ENCODE measurements at places on chromosomes 5 and 9.

- no peaks in the 10 kb centered on the region for H3K27me3 ChIP-seq
- H3K27ac ChIP-seq: no peak overlapping the region
- no peak for DNase-seq
- no peak overlapping the region for H3K4me3 ChIP-seq
- H3K4me1 ChIP-seq: no peaks in the 10 kb centered on the region
- H3K36me3 ChIP-seq: no peaks in the 10 kb centered on the region
Measured at GRCh38 chr5:139822553-139823425, 27.2 kb downstream of the PSD2 start.

GRCh38 chr9:29176231-29176630 lies 1603.0 kb upstream of the C9orf72 start:
- no peak overlapping the region for H3K27ac ChIP-seq
- no peak for DNase-seq
- H3K36me3 ChIP-seq: no peaks in the 10 kb centered on the region
- no peak overlapping the region for H3K4me3 ChIP-seq

GRCh38 chr5:142870532-142871362 lies 100.6 kb downstream of the ARHGAP26 start:
- H3K4me1 ChIP-seq: peaks cover 77% of the 10 kb centered on the region
- H3K36me3 ChIP-seq: no peaks in the 10 kb centered on the region
- H3K27me3 ChIP-seq: no peaks in the 10 kb centered on the region
- peak; percentile 59 for DNase-seq
- H3K27ac ChIP-seq: peak overlapping the region; percentile 62
- H3K4me3 ChIP-seq: no peak overlapping the region

- no peak overlapping the region for H3K27ac ChIP-seq
- H3K27me3 ChIP-seq: no peaks in the 10 kb centered on the region
- no peaks in the 10 kb centered on the region for H3K36me3 ChIP-seq
- no peak for DNase-seq
Measured at GRCh38 chr5:173789031-173789920, 98.9 kb upstream of the CPEB4 start.

DNA sequence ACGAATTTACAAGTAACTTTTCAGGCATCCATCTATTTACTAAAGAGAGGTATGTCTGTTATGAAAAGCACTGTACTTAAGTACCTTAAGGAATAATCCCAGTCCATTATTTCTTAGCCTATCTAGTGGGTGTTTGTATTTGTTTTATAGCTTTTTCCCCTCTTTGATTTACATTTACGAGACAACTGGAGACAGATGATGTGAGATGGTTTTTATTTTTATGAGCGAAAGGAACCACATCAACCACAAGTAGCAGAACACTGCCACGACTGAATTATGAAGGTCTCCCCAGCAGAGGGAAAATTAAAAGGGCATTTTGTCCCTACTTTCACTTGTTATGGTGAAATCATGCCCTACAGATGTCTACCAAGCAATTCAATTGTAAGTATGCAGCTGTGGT lies 357.8 kb downstream of the NFIB start:
- no peak overlapping the region for H3K27ac ChIP-seq
- no peaks in the 10 kb centered on the region for H3K36me3 ChIP-seq
- H3K4me3 ChIP-seq: no peak overlapping the region

GRCh38 chr5:58544195-58544594 lies 38.7 kb upstream of the RAB3C start:
- H3K4me3 ChIP-seq: no peak overlapping the region
- no peak for DNase-seq
- H3K36me3 ChIP-seq: no peaks in the 10 kb centered on the region
- H3K27me3 ChIP-seq: no peaks in the 10 kb centered on the region
- H3K4me1 ChIP-seq: no peaks in the 10 kb centered on the region
- no peak overlapping the region for H3K27ac ChIP-seq

GRCh38 chr9:129209109-129209508 lies 31.0 kb upstream of the IER5L start:
- H3K36me3 ChIP-seq: no peaks in the 10 kb centered on the region
- no peak overlapping the region for H3K27ac ChIP-seq
- no peaks in the 10 kb centered on the region for H3K27me3 ChIP-seq
- no peak for DNase-seq

DNA sequence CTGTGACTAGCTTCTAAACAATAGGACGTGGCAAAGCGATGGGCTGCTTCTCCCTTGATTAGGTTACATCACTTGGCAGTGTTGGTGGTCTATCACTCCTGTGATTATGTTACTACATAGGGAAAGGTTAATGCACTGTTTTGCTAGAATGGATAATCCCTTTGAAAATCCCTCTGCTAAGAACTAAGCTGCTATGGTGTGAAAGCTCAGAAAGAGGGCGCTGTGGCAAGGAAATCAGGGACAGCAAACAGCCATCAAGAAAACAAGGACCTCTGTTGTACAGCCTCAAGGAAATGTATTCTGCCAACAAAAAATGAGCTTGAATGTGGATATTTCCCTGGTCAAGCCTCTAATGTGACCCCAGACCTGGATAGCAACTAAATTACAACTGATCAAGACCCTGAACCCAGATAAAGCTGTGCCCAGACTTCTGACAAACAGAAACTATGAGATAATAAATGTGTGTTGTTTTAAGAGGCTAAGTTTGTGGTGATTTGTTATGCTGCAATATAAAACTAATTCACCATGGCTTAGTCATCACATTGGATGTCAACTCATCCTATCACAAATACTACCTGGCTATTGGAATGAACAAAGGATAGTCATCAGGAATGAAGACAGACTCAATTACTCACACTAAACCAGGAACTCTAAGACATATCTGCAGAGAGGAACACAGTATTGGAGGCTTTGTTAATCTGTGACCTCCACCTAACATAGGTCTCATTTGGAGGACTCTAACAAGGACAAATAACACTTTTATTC lies 1215.9 kb downstream of the EFNA5 start:
- no peak overlapping the region for H3K4me3 ChIP-seq
- DNase-seq: no peak
- H3K36me3 ChIP-seq: no peaks in the 10 kb centered on the region
- no peaks in the 10 kb centered on the region for H3K27me3 ChIP-seq
- H3K4me1 ChIP-seq: no peaks in the 10 kb centered on the region

- H3K4me1 ChIP-seq: no peaks in the 10 kb centered on the region
- no peak overlapping the region for H3K4me3 ChIP-seq
- no peaks in the 10 kb centered on the region for H3K36me3 ChIP-seq
- H3K27ac ChIP-seq: no peak overlapping the region
Measured at GRCh38 chr9:76136986-76137385, 246.5 kb downstream of the PCSK5 start.

DNA sequence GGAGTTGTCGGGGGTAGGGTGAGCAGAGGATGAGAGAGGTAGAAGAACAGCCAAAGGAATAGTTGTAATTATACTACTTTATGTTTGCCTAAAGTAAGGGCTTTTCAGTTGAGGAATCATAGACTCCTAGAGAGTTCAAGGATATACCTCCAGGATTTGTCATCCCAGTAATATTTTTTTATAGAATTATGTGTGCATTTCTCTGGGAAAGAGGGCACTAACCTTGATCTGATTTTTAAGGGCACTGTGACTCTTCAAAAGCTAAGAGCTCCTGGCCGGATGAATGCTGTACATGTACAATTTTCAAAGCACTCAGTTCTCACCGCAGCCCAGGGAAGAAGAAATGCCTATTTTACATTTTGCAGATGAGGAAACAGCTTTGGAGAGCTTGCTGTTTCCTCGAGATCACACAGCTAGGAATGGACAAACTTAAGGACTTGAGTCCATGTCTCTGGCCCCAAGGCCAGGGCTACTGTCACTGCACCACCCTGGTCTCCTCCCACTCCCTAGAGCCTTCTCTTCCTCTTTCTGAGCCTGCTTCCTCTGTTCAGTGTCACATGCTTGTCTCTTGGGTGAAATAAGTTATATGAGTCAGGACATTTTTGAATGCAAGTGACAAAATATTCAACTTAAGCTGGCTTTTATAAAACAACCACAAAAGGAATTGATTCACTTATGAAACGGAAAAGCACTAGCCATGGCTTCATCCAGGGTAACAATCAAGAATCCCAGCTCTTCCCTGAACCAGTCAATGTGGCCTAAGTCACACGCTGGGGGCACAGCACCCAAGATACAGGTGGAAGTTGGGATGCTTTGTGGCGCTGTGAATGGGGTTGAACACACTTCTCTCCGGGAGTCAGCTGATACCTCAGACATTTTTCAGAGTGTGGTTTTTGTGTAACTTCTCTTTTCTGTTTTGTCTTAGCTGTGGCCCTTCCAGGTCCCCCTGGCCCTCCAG lies 45.7 kb upstream of the TGFBR1 start:
- no peaks in the 10 kb centered on the region for H3K4me1 ChIP-seq
- DNase-seq: no peak
- H3K4me3 ChIP-seq: no peak overlapping the region
- H3K27me3 ChIP-seq: no peaks in the 10 kb centered on the region
- H3K36me3 ChIP-seq: no peaks in the 10 kb centered on the region
- H3K27ac ChIP-seq: no peak overlapping the region

DNA sequence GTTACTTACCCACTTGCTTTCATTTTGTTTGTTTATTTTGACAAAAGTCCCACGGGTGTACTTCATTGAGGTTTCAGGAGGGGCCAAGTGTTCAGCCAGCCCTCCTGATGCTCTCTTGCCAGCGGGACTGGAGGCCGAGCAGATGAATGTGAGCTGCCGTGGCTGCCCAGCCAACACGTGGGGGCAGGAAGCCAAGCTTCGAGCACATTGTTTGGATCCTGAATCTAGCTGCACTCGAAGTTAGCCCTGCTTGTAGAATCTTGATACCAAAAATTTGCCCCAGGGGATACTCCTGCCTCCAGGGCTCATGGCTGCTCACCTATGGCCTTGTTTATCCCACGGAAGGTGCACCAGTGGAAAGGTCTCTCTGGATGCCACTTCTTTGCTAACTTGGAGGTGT lies 49.3 kb downstream of the RASGEF1C start:
- no peak overlapping the region for H3K4me3 ChIP-seq
- no peak for DNase-seq
- no peaks in the 10 kb centered on the region for H3K27me3 ChIP-seq
- no peak overlapping the region for H3K27ac ChIP-seq
- no peaks in the 10 kb centered on the region for H3K36me3 ChIP-seq

- H3K4me3 ChIP-seq: no peak overlapping the region
- H3K36me3 ChIP-seq: no peaks in the 10 kb centered on the region
- no peak for DNase-seq
- no peaks in the 10 kb centered on the region for H3K4me1 ChIP-seq
- H3K27me3 ChIP-seq: no peaks in the 10 kb centered on the region
Measured at GRCh38 chr9:102768002-102768401, 227.1 kb upstream of the CYLC2 start.

DNA sequence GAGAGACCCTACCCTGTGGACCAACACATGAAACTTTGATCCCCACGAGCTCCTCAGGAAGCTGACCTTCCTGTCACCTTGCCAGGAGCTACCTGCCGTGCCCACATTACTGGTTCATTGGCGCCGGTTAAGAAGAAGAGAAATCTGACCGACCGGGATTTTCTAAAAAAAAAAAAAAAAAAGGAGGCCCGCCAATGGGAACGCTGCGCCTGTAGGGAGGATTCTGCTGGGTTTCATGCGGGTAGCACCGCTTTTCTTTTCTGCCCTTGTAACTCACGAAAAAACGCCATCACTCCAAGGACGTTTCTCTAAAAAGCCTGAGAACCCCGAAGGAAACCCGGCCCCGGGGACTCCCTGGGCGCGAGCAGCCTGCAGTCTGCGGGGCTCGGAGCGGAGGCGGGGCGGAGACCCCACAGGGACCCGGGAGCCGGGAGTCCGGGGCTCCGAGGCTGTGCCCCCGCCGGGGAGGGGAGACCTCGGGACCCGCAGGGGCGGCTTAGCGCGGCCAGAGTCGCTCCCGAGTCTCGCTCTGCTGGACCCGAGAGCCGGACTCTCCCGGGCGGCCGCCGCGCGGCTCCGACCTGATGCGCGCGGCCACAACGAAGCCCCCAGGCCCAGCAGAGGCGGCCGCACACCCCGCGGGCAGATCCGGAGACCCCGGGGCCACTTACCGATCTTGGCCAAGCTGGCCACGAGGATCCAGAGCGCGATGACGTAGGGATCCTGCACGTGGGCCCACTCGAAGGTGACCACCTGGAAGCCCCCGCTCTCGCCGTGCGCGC lies 617 bp downstream of the SLC9A3 start:
- H3K27me3 ChIP-seq: no peaks in the 10 kb centered on the region
- no peak for DNase-seq
- H3K4me3 ChIP-seq: peak overlapping the region; percentile 1
- H3K36me3 ChIP-seq: no peaks in the 10 kb centered on the region
- H3K4me1 ChIP-seq: no peaks in the 10 kb centered on the region

DNA sequence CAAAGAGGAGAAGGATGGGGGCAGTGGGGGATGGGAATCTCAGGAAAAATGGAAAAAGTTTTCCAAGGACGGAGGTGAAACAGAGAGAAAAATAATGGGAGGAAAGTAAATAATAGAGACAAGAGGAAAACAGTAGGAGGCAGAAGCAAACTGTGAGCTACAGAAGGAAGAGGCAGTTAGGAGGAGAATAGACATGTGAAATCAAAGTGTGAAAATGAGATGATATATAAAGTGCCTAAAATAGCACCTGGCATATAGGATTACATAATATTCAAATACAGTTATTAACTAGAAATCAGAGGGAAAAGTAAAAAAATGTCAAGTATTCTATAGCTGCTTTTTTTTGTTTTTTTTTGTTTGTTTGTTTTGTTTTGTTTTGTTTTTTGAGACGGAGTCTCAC lies 44.0 kb upstream of the PLIN2 start:
- H3K27ac ChIP-seq: no peak overlapping the region
- no peak overlapping the region for H3K4me3 ChIP-seq
- no peaks in the 10 kb centered on the region for H3K27me3 ChIP-seq
- no peaks in the 10 kb centered on the region for H3K36me3 ChIP-seq
- peaks cover 8% of the 10 kb centered on the region for H3K4me1 ChIP-seq
- no peak for DNase-seq

DNA sequence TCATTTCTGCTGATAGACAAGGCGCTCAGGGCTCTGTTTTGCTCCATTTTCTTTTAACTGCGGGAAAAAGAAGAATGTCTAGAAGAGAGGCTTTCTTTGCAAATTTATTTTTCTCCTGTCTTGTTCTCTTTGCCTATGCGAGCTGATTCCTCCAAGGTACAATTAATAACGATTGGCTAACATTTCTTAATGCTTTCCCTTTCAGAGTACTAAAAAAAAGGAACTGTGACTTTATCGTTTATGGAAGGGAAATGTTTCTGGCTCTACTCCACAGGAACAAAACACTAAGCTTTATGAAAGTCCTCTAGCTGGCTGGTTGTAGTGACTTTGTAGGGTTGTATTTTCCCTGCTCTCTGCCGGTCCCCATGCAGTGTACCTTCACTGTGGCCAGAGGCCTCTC lies 11.7 kb downstream of the NSG2 start:
- H3K4me3 ChIP-seq: no peak overlapping the region
- H3K4me1 ChIP-seq: no peaks in the 10 kb centered on the region
- no peaks in the 10 kb centered on the region for H3K27me3 ChIP-seq
- DNase-seq: no peak

- peaks cover 22% of the 10 kb centered on the region for H3K4me1 ChIP-seq
- H3K27ac ChIP-seq: no peak overlapping the region
- DNase-seq: peak; percentile 65
- H3K27me3 ChIP-seq: no peaks in the 10 kb centered on the region
- H3K4me3 ChIP-seq: no peak overlapping the region
Measured at GRCh38 chr5:125412561-125413495, 666.4 kb upstream of the ZNF608 start.

GRCh38 chr9:71910650-71911060 lies 338 bp downstream of the ABHD17B start:
- H3K36me3 ChIP-seq: no peaks in the 10 kb centered on the region
- no peaks in the 10 kb centered on the region for H3K27me3 ChIP-seq
- H3K4me1 ChIP-seq: peaks cover 33% of the 10 kb centered on the region
- peak overlapping the region; percentile 93 for H3K27ac ChIP-seq
- no peak for DNase-seq

GRCh38 chr5:15621094-15621493 lies 121.1 kb downstream of the FBXL7 start:
- H3K36me3 ChIP-seq: no peaks in the 10 kb centered on the region
- no peaks in the 10 kb centered on the region for H3K4me1 ChIP-seq
- H3K27me3 ChIP-seq: no peaks in the 10 kb centered on the region

Data from pancreas (tissue), 10 donors.